Iris pigment epithelial cell (primary cell): ENCODE measurements at places on chromosomes 5 and 9.

GRCh38 chr9:128995791-128996190 is 32.3 kb downstream of the SH3GLB2 start:
- DNase-seq, result no peak

GRCh38 chr9:136631038-136632000 is 31.4 kb upstream of the EGFL7 start:
- peak; percentile 68 for DNase-seq

DNA sequence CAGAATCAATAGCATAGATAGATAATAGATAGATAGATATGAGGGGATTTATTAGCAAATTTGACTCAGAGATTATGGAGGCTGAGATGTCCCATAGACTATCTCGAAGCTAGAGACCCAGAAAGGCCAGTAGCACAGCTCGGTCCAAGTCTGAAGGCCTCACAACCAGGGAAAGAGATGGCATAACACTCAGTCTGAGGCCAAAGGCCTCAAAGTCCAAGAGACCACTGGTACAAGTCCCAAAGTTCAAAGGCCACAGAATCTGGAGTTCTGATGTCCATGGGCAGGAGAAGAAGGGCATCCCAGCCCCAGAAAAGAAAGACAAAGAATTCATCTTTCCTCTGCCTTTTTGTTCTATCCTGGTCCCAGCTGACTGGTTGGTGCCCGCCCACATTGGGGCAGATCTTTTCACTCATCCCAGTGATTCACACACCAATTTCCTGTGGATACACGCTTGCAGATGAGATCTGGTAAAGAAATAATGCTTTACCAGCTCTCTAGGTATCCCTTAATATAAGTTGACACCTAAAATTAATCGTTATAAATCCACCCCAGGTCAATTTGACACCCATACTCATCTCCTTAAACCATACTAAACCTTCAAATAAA is 127.8 kb upstream of the FBN2 start:
- no peak for DNase-seq

- DNase-seq, result no peak
Observed at GRCh38 chr9:441126-441525, 226.5 kb downstream of the DOCK8 start.

DNA sequence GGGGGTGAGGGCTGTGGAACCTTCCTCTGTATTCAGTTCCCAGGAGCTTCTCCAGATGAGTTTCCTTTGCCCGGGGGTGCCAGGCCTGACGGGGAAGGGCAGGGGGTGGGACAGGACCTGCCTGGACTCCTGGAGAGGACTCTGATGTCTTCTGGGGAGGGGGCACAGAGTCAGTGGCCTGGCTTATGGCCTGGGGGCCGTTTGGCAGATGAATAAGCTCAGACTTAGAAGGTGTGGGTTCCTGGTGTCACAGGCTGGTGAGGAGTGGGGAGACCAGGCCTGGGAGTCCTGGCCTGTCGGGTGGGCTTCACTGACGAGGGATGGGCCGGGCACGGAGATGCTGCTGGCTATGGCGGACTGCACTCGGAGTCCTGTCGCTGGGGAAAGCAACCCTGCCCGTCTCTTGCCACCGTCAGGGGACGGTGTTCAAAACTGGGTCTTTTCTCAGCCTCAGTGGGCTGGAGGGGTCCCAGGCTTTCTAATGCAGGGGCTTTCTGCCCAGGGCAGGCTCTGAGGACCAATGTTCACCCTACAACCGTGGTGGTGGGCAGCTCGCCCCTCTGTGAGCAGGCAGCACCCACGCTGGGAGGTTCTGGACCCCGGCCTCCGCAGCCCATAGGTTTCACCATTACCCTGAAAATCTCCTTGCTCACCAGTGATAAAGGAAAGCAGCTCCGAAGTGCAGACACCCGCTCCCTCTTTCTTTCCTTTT is 16.2 kb downstream of the COL5A1 start:
- DNase-seq, result no peak

GRCh38 chr5:180435594-180435993 is 58.6 kb upstream of the CNOT6 start:
- DNase-seq, result no peak

DNA sequence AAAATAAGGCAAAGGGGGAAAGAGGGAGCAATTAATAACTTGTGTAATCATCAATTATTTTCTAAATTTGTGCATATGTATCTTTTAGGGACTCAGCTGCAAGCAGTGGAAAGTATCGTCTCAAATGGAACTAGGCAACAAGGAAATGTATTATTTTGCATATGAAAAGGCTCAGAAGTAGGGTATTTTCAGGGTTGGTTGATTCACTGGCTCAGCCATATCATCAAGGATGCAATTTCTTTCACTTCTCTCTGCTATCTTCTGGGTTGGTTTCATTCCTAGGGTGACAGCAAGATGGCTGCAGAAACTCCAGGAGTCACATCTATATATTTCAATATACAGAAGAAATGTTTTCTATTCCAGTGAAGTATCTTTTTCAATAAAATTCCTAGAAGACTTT is 509.8 kb downstream of the DMAC1 start:
- DNase-seq, result no peak

- DNase-seq, result no peak
Observed at GRCh38 chr9:115237385-115237998, 119.5 kb upstream of the TNC start.
